ENCODE measurements at places on chromosomes 6 and 20.

- no peak for DNase-seq
These were observed 294.5 kb downstream of the ZFAND3 start for GRCh38 chr6:38113825-38114576.

DNA sequence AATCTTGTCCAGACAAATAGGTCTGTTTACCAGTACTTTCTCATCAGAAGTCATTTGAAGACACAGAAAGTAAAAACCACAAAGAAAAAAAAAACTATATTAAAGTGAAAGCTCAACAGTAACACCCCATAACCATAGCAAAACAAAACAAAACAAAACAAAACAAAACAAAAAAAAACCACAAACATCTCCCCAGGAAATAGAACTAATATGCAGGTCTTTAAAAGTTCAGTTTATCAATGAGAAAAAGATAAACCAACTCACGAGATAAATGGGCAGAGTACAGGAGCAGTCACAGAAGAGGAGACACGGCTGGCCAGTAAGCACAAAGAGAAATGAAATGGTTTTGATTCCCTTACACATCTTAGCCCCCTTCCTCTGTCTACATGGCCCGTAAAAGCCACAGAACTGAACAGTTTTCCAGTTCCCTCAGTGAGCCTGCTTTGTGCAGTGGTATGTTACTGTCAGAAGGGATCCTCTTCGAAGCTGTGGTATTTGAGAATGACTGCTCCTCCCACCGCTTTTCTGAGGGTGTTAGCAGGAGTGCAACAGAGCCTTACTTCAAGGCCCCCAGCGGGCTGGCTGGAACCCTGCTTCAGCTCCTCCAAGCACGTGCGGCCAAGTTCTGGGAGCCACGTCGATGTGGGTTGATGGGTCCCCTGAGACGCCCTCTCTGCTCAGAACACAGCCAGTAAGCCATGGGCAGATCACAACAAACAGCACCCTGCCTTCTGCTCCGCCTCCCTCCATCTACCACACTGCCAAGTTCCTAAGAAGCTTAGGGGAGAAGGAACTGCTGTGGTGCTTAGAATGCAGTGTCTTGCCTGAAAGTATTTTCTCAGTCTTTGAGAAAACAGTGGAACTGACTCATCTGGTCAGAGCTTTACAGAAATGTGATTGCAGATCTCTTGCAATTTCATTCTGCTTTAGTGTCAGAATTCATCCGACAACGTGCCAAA is 14.0 kb downstream of the UST start:
- DNase-seq: peak; percentile 54

GRCh38 chr20:11492386-11492785 is 425.3 kb upstream of the BTBD3 start:
- no peak for DNase-seq

DNA sequence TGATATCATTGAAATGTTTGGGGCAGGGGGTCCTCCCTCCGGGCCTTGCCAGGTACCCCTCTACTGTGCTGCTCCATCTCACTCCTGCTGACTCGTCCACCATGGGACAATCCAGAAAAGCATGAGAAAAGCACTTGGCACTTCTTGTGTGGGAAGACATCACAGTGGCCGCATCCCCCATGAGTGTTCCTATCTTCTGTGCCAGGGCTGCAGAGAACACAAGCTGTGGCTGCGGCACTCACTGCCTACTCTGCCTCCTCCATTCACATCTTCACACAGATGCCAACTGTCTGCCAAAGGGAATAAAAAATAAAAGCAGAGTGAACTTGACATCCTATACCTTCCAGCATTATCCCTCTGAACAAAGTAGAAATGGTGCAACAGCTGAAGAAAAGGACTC is 117.4 kb upstream of the PROKR2 start:
- no peak for DNase-seq

- no peak for DNase-seq
These were observed 65.3 kb upstream of the ID4 start for GRCh38 chr6:19771753-19772336.

DNA sequence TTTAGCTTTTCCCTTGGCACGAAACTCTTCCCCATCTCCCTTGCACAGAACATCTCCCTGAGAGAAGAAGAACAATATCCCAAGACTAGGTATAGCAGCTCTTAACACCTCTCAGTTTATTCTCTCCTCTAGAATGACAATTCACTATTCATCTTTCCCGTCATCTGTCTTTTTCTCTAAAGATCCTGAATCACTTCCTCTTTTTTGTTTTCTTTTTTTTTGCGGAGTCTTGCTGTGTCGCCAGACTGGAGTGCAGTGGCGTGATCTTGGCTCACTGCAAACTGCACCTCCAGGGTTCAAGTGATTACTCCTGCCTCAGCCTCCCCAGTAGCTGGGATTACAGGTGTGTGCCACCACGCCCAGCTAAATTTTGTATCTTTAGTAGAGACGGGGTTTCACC is 574.4 kb upstream of the MAP3K7 start:
- DNase-seq: no peak

DNA sequence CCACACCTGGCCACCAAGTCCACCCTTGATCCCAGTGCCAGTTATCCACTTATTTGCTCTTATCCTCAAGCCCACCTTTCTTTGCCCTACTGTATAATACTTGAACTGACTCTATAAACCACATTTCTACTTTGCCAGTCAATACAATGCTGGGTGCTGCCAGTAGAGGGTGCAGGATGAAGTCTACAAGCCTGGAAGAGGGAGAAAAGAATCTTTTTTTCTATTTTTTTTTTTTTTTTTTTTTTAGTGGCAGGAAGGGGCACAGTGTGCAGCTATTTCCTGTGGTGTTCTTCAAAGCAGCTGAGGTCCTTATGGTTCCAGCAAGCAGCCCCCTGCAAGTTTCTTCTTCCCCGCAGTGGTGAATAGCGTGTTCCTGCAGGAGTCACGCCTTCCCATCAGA is 22.2 kb upstream of the GABRR1 start:
- DNase-seq: no peak

DNA sequence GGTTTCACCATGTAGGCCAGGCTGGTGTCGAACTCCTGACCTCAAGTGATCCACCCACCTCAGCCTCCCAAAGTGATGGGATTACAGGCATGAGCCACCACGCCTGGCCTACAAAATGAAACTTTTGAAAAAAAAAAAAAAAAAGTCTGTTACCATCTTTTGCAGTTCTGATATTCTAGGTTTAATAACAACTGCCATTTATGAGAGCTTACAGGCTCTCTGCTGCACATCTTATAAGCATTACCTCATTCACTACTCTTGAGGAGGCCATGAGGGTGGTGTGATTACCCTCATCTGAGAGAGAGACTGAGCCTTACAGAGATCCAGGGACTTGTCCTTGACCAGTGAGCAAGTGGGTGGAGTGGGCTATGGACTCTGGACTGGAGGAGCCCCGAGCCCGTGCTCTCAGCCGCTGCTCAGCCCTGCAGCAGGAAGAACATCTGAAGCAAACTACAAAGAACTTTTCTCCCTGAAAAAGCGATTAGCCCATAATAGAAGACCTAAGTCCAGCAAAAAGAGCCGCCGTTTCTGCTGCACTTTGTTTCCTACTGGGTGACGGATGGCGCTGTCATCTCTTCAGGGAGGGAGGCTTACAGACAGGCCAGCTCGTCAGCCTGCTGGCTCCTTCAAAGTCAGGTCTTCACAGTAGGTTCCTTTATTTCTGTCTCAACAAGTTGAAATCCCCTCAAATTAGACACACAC is 119.8 kb upstream of the AKAP12 start:
- no peak for DNase-seq

- DNase-seq: no peak
These were observed 75.5 kb downstream of the ZDHHC14 start for GRCh38 chr6:157456524-157456829.

DNA sequence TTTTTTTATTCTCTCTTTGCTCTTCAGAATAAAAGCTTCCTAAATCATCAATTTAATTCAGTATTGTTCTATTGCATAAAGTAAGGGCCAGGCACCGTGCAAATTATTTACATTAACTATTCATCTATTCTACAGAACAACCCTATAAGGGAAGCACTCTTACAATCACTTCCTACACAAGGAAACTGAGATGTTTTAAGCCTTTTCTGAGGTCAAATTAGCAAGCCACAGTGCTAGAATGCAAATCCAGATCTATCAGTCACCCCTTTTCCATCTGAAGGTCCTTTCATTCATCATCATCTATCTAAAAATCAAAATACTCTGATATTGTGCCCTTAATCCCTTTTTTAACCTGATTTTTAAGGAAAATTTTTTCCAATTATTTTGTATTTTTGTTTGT is 31.2 kb downstream of the FRK start:
- DNase-seq: no peak

DNA sequence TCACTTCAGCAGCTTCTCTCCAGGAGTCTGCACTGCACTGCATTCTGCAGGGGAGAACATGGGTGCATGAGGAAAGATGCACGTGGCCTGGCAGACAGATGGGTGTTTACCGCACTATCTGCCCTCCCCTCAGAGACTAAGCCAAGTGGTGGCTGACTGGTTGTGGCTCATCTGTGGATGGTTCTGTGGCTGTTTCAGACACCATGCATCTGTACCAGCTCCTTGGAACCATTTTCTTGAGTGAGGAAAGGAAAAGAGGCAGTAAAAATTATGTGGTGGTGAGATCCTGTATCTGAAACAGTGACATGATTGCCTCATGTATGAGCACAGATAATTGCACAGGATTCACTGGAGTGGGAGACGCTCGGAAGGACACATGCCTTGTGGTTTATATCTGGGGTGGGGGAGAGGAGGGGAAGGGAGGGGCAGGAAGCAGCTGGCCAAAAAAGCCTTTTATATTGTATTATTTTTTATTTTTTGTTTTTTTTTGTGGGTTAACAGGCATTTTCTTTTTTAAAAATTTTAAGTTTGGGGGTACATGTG is 161.7 kb downstream of the ERMARD start:
- DNase-seq: no peak

Measured in stimulated activated CD4-positive, alpha-beta T cell treated with anti-CD3 and anti-CD28 coated beads, Interleukin-4, amount 100 ng/mL, for 24 hours (primary cell).